ENCODE measurements at places on chromosomes 2 and 18.

- DNase-seq = no peak
Measured at GRCh38 chr2:203185864-203186263, 53.0 kb upstream of the CYP20A1 start.

GRCh38 chr2:98833172-98833916, 102.4 kb upstream of the MGAT4A start:
- no peak for DNase-seq

DNA sequence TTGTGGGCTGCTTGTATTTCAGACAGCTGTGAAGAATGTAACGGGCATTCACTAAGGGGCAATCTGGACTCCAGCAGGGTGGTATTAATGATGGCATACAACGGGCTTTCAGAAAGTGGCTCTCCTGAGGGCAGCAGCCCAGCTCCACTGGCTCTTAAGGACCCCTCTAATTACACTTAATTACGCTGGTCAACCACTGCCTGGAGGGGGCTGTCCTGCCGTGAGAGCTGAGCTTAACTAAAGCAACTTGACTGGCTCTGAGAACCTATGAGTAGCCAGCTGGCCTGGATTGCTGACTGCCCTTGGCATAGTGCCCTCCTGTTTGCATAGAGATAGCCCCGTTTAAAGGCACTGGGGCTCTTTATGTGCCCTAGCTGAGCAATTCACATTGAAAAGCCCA, 3.8 kb downstream of the LIPG start:
- peak; percentile 26 for DNase-seq

DNA sequence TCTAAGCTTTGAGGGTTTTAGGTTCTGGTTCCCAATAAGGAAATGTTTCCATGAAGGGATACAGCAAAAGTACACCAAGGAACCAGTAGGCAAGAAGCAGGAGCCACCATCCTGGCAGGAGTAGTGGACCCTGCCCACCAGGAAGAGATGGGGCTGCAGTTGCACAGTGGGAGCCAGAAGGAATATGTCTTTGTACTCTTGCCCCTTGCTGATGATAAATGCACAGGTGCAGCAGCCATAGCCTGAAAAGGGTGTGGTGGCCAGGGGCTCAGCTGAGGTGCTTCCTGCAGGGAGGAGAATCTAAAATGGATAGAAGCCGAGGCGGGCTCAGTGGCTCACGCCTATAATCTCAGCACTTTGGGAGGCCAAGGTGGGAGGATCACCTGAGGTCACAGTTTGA, 27.5 kb downstream of the TMEM127 start:
- no peak for DNase-seq

DNA sequence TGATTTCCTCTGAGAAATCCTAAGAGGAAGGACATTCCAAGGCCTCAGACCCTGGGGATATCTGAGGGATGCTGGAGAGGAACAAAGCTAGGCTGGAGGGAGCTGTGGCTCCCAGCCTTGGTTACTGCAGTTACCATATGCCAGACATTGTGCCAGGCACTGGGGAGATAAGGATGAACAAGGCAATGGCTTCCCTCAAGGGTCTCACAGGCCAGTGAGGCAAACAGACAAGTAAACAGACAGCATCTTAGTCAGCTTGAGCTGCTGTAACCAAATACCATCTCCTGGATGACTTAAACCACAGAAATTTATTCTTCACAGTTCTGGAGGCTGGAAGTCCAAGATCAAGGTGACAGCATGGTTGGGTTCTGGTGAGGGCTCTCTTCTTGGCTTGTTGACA, 91.8 kb downstream of the SKA1 start:
- no peak for DNase-seq
